ENCODE measurements at places on chromosomes 6 and 20.

- DNase-seq, result no peak
These were observed 930.6 kb downstream of the KIF16B start for GRCh38 chr20:15642676-15643075.

DNA sequence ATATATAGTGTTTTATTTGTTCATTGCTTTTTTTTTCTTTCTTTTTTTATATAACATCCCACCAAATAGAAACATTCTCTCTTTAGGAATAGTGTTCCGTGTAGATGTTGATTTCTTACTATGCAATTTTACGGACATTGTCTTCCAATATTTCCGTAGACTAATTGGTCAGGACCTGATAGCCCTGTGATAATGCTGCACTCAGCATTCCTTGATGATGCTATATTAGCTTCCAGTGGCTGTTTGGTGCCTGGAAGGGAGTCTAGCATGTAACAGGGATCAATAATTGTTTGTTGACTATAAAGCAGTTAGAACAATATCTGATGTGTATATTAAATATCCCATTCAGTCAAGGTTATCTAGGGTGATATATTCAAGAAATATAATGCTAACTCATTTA, 6.7 kb upstream of the OR2W1 start:
- no peak for DNase-seq

DNA sequence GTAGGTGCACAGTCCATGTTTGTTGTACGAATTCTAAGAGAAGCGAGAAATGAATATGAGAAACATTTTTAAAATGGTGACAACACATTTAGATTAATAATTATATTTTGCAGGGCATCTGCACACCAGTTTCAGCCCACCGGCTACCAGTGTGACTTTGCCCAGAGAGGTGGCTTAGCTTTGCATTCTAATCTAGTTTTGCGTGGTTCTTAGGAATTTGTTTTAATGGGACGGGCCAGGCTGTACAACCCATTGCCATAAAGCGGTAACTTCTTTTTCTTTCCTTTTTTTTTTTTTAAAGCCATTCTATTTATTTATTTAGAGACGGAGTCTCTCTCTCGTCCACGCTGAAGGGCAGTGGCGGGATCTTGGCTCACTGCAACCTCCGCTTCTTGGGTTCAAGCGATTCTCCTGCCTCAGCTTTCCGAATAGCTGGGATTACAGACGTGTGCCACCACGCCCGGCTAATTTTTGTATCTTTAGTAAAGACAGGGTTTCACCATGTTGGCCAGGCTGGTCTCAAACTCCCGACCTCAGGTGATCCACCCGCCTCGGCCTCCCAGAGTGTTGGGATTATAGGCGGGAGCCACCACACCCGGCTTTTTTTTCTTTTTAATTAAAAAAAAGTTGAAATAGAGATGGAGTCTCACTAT, 829 bp downstream of the MANBAL start:
- no peak for DNase-seq

DNA sequence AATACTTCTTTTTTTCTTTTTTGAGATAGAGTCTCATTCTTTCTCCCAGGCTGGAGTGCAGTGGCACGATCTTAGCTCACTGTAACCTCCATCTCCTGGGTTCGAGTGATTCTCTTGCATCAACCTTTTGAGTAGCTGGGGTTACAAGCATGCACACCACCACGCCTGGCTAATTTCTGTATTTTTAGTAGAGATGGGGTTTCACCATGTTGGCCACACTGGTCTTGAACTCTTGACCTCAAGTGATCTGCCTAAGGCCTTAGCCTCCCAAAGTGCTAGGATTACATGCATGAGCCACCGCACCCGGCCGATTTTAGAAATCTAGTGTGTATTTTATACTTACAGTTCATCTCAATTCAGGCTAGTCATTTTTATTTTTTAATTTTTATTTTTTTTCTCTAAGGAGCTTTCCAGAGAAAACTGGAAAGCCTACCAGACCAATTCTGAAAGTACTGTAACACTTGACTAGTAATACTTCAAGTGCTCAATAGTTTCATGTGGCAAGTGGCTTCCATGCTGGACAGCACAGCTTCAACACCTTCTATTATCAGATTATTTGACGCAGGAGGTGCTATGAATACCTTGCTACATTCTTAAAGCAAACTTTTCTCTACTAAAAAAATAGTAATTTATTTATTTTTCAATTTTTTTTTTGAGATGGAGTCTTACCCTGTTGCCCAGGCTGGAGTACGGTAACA, 25.0 kb downstream of the POLR1C start:
- no peak for DNase-seq

DNA sequence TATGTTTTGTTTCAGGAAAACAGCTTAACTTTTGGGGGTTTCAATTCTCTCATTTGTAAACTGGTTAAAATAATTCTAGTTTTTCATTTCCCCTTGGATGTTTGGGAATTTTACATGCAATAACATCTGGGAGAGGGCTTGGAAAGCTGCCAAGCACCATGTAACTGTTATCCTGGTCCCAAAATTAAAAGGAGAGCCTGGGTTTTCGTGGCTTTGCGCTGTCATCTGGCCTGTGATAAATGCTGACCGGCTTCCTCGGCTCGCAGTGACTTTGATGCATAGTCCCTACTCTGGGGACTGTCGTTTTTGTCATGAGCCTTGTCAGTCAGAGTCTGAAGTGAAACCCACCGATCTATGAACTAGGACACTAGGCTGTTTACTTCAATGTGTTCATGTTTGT, 12.2 kb downstream of the SLC35F1 start:
- no peak for DNase-seq

- DNase-seq, result no peak
These were observed 19.3 kb downstream of the TOP1 start for GRCh38 chr20:41047975-41048305.
